Thoracic aorta (tissue), 2 donors: ENCODE measurements at places on chromosomes 1 and 21. TPM values are rescaled to one million over a fixed set of nuclear protein-coding genes. Genes with fewer than 3 reads are reported as not detected.

MAEL gene
- total RNA-seq: not detected

SPRR2D gene
- total RNA-seq: not detected

UAP1 gene
- total RNA-seq: 70.4 TPM

FLG2 gene
- not detected for total RNA-seq

RYR2 gene
- 75.9 TPM for total RNA-seq

LPGAT1 gene
- total RNA-seq: 48.0 TPM

RAB3B gene
- total RNA-seq: not detected

SLC6A17 gene
- total RNA-seq: 0.14 TPM

NTMT2 gene
- total RNA-seq: not detected

DCDC2B gene
- total RNA-seq: not detected

CSTB gene
- total RNA-seq: 2.3 TPM

SPRR1A gene
- total RNA-seq: not detected

DNASE2B gene
- not detected for total RNA-seq

MFN2 gene
- total RNA-seq: 50.1 TPM

SERTAD4 gene
- total RNA-seq: 10.0 TPM

TSPEAR gene
- total RNA-seq: not detected

HSD3B2 gene
- not detected for total RNA-seq

SH3BGR gene
- 14.6 TPM for total RNA-seq

FCRL6 gene
- total RNA-seq: not detected

ELAPOR1 gene
- total RNA-seq: 1.4 TPM

TNFAIP8L2 gene
- total RNA-seq: 3.9 TPM

CRYAA gene
- not detected for total RNA-seq

FNDC10 gene
- 2.7 TPM for total RNA-seq

LAX1 gene
- total RNA-seq: 0.99 TPM

KLHDC7A gene
- total RNA-seq: not detected

POGK gene
- 54.6 TPM for total RNA-seq

MATN1 gene
- total RNA-seq: not detected

SZRD1 gene
- total RNA-seq: 79.4 TPM

FAM177B gene
- total RNA-seq: 3.1 TPM

SIM2 gene
- not detected for total RNA-seq

SLC2A5 gene
- 14.7 TPM for total RNA-seq

SAMSN1 gene
- 20.5 TPM for total RNA-seq

OVAAL gene
- not detected for total RNA-seq

MNDA gene
- total RNA-seq: 12.7 TPM

CAMK1G gene
- total RNA-seq: not detected

HEYL gene
- 91.2 TPM for total RNA-seq

LENEP gene
- not detected for total RNA-seq

RGS13 gene
- total RNA-seq: 1.1 TPM

LEFTY2 gene
- total RNA-seq: 9.4 TPM

APP gene
- total RNA-seq: 342 TPM

KCNH1 gene
- total RNA-seq: not detected

BRWD1 gene
- 56.0 TPM for total RNA-seq
